Activated T-cell treated with anti-CD3 and anti-CD28 coated beads, Interleukin-2, amount 50 U/mL, for 72 hours (primary cell): ENCODE measurements at places on chromosomes 16 and 17. TPM values are rescaled to one million over a fixed set of nuclear protein-coding genes. Genes with fewer than 3 reads are reported as not detected.

GRCh38 chr17:1053661-1054360 is 56.9 kb downstream of the TIMM22 start:
- no peaks in the 10 kb centered on the region for H3K4me1 ChIP-seq
- H3K27ac ChIP-seq, result no peak overlapping the region
- H3K27me3 ChIP-seq, result no peaks in the 10 kb centered on the region
- DNase-seq, result no peak
- H3K36me3 ChIP-seq, result peaks cover 3% of the 10 kb centered on the region

- H3K4me3 ChIP-seq, result no peak overlapping the region
- DNase-seq, result no peak
- H3K36me3 ChIP-seq, result no peaks in the 10 kb centered on the region
- H3K27ac ChIP-seq, result no peak overlapping the region
Measured at GRCh38 chr16:68385371-68385770, 62.9 kb downstream of the SMPD3 start.

GRCh38 chr16:54652201-54652770 is 278.4 kb upstream of the IRX5 start:
- no peak overlapping the region for H3K27ac ChIP-seq
- peaks cover 44% of the 10 kb centered on the region for H3K27me3 ChIP-seq
- DNase-seq, result no peak
- no peak overlapping the region for H3K4me3 ChIP-seq
- no peaks in the 10 kb centered on the region for H3K4me1 ChIP-seq
- no peaks in the 10 kb centered on the region for H3K36me3 ChIP-seq

- H3K36me3 ChIP-seq, result peaks cover 50% of the 10 kb centered on the region
- peaks cover 4% of the 10 kb centered on the region for H3K4me1 ChIP-seq
- no peaks in the 10 kb centered on the region for H3K27me3 ChIP-seq
- H3K4me3 ChIP-seq, result no peak overlapping the region
Measured at GRCh38 chr16:16042076-16042475, 92.7 kb downstream of the ABCC1 start.

The TERB1 gene
- total RNA-seq, result 0.14 TPM

The DBNDD1 gene
- total RNA-seq, result 0.70 TPM

The GNG13 gene
- total RNA-seq, result not detected

The WFIKKN2 gene
- not detected for total RNA-seq
